ENCODE measurements at places on chromosomes 7 and 10.

DNA sequence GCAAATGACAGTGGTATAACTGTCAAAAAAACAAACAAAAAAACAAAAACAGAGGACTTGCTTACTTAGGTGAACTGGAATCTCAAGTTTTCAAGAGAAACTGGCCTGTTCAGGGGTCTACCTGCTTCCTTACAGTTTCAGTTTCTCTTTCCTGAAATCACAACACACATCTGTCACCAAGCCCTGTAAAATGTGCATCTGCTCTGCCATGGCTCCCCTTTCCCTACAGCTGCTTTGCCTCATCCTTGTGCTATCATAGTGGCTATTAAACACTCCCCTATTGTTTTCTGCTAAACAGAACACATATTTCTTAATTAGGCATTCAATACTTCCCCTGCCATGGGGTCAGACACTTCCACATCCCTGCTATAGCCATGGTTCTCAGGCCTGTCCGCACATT lies 37.6 kb downstream of the CPED1 start:
- no peak for DNase-seq

DNA sequence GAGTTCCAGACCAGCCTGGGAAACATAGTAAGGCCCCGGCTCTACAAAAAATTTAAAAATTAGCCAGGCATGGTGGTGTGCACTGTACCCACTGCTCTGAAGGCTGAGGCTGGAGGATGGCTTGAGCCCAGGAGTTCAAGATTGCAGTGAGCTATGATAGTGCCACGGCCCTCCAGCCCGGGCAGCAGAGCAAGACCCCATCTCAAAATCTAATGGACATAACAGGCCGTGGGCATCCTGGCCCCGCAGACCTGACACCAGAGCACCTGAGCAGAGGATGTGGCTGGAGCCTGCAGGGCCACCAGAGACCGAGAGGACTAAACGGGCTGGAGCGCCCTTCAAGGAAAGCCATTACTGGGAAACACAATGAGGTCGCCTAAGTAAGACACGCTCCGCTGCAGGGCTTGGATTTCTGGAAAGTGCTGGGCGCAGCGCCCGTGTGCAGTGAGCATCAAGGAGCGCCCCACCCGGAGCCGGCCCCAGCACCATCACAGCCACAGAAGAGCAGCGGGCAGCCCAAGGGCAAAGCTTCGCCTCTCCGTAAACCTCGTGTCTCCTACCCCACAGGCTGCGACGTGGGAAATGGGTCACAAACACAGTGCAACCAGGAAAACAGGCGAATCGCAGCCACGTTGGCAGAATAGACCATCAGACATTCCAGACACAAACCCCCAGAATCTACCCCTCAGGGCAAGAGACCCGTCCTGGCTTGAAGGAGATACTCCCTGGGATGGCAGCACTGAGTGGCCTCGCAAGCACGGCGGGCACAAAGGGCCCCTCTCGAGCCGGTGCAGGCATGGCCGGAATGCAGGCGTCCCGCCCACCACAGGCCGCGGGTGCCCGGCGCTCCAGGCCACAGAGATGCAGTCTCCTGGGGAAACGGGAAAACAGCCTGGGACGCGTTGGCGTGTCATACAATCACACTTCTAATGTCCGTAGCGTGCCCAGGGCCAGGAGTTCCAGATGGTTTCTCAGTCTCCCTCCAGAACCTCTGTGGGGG lies 4.9 kb downstream of the RADIL start:
- no peak for DNase-seq

GRCh38 chr7:54864663-54865062 lies 105.7 kb upstream of the SEC61G start:
- DNase-seq: no peak

DNA sequence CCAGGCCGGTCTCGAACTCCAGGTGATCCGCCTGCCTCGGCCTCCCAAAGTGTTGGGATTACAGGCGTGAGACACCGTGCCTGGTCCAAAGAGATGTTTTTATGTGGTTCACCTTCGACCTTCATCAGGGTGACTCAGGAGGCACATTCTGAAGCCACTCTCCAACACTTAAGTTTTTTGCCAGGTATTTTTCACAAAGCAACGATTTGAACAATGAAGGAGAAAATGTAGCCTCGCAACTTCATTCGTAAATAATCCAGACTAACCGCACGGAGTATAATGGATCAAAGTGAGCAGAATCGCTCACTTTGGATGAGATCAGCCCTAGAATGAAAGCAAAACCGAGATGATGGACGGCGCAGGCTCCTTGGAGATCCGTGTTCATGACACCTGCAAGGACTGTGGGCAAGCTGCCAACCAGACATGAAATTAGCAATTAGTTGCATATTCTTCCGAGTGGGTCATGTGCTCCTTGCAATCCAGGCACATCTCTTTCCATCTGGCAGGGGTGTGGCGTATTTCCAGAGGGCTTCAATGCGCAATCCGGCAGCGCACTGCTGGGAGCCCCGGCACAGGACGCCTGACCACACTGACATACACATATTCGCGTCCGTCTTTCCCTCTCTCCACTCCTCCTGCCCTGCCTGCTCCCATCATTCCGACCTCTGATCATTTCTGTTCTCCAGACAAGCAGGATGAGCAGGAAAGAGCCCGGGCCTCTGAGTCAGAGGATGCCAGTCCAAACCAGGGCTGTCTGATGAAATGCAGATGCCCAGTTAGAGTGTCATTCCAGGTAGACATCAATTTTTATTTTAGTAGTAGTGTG lies 148.4 kb downstream of the KLF6 start:
- no peak for DNase-seq

DNA sequence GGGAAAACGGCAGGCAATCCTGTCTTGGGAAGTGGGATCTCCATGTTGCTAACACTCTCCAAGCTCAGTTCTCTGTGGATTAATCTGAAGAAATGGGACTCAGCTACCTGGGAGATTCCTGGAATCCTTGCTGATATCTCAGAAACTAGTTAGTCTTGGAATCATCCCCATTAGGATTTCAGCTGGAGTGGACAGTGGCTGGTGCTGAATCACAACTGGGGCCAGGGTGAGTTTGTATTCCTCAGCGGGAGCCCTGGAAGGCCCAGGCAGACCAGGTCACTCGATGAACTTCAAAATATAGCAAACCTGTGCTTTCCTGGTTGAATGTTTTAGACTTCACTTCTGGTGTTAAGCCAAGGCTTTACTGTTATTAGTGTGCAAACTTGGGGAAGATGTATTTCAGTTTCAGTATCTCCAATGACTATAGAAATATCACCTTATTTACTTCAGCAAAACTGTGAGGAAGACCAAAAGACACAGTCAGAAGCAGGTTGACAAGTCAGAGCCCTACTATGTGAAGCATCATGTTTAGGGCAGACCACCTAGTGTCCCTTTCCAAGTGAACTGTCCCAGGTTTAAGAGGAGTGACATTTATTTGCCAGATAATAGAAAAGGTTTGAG lies 126.1 kb downstream of the AOAH start:
- no peak for DNase-seq

GRCh38 chr7:130910949-130911944 lies 177.2 kb upstream of the KLF14 start:
- DNase-seq: no peak

DNA sequence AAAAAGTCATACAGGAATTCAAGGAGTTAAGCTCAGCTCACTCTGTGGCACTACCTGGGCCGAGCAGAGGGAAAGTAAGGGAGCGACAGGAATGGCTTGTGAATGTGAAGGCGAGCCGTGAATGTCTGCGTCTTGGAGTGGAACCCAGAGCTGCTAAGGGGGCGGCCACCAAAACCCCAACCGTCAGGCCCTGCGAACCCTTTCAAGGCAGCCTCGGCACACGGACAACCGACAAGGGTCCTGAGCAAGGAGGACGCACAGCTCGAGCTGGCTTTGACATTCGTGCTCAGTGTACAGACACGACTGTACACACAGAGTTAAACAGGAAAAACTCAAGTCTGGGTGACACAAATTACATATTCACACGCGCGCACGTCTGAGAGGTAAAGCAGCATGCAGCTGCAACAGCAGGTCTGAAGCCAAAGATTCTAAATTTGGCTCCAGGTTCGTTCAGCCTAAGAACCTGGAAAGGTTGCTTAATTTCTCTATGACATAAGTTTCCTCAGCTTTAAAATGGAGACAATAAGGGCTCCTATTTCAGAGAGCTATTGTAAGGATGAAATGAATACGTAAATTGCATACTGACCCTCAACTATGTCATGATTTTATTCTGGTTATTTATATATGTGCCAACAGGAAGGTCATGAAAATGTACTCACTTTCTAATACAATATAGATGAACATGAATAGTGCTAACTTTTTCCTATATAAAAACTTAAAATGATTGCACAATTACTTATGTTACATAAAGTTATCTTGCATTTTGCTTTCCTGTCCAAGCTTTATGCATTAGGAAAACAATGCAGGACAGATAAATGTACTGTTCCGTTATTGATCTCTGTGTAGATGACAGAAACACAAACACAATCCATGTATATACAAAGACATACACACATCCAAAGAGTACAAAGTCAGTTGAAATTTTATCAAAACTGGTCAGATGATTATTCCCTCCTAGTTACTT lies 192.9 kb downstream of the ZMYND11 start:
- DNase-seq: no peak

- DNase-seq: no peak
These were observed 12.6 kb downstream of the CASP7 start for GRCh38 chr10:113692271-113692670.

- DNase-seq: no peak
These were observed 225.6 kb downstream of the LRRTM3 start for GRCh38 chr10:67151471-67151870.

- DNase-seq: no peak
These were observed 80.5 kb upstream of the LRGUK start for GRCh38 chr7:134046594-134047128.

- DNase-seq: no peak
These were observed 315.0 kb downstream of the PTPRN2 start for GRCh38 chr7:158272509-158273137.

- no peak for DNase-seq
These were observed 768.6 kb downstream of the NRG3 start for GRCh38 chr10:82643601-82644000.

- no peak for DNase-seq
These were observed 40.7 kb upstream of the FMC1 start for GRCh38 chr7:139300390-139300789.

DNA sequence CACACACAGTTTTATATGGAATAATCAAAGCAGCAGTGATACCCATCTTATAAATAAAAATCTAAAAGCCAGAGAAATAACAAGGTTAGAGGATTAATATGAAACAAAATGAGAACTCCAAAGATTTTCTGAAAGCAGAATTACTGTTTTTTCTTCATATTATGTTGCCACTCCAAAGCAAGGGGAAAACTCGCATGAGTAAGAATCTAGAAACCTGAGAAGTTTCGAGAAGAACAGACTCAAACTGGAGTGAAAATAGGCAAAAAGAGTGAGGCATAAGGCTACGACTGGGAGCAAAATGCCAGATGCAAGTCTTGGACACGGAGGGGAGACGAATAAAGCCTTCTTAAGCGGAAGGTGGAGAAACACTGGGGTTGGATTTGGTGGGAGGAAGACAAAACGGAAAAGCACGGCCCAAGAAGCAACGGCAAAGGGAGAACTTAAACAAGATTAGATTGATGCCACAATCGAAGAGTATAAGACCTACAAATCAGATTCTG lies 923 bp downstream of the TNPO3 start:
- no peak for DNase-seq

DNA sequence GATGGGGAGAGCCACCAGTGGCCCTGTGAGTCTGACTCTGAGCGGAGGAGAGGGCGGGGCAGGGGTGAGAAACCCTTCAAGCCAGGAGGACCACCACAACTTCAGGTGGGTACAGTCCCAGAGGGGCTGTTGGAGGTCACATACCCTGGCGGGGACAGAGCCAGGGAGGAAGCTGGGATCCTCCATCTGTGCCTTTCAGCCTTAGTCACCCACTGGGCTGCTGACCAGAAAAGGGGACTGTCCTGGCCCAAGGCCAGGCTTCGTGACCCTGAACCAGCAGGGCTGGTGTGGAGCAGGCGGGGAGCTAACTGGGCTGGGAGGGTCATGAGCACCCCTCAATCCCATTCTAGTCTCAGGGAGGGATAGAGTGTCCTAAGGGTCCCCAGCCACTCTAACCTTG lies 1.5 kb upstream of the CALHM3 start:
- DNase-seq: no peak

DNA sequence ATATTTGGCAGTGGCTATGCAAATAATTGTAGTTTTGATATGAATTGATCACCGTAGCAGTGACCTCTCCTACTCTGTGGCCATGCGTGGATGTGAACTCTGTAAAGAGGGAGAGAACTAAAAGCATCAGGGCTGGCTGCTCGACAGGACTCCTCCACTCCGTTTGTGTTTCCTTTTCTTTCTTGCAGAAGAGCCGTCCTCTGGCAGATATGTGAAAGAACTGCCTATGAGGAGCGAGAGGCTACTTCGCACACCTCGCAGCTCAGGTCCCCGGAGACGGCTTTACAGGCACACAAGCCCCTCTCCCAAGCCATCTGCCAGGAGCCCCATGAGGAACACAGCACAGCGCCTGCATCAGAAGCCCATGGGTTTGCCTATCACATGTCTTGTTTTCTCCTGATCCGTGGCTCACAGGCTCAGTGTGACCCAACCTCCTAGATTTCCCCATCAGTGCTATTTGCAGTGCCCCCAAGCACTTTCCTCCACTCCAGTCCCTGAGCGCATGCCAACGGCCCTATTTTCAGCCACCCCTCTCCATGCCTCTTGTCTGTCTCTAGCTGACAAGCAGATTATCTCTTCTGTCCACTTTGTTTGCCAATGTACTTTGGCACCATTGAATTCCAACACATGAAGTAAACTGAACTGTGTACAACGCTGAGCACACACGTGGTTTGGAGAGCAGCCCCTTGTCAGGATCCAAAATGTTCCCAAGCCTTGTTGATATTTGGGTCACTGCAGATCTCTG lies 164.3 kb upstream of the AKR1E2 start:
- DNase-seq: no peak

GRCh38 chr7:29230871-29231345 lies 36.3 kb downstream of the CHN2 start:
- no peak for DNase-seq

DNA sequence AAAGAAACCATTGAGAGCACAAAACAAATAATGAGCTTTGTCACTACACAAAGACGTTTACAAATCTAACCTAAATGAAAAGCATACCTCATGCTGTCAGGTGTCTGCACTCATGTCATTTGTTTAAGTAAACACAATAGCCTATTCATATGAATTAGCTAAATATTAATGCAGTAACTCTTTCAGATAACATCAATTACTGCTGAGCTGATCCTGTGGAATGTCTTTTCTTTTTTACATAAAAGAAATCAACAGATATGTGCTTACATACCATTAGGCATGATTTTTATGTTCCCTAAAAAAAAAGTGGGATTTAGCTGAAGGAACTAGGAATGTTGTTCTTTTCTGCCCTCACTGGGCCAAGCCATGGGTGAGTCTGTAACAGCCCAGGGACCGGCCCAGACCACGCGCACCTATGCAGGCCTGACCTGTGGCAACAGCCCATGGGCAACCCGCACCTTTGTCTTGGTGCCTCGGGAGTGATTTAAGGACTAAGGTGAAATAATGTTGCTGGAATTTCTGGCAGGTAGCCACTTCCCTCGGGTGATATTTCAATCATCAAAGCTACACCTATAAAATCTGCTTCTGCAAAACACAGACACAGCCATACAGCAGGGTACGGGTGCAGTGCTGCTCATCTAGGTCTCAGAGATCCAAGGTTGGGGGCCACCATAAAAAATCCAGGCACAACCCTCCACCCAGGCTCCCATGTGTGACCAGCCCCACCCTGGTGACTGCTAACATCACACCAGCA lies 44.6 kb downstream of the FGFR2 start:
- no peak for DNase-seq

- DNase-seq: no peak
These were observed 61.2 kb upstream of the CAPZA2 start for GRCh38 chr7:116801092-116801710.

- no peak for DNase-seq
These were observed 25.6 kb upstream of the SLC25A13 start for GRCh38 chr7:96347471-96347870.
